WTC11 (cell line): ENCODE measurements at places on chromosomes 7 and 10. TPM values are rescaled to one million over a fixed set of nuclear protein-coding genes. Genes with fewer than 3 reads are reported as not detected.

GRCh38 chr7:46576950-46577349, 655.9 kb upstream of the IGFBP3 start:
- DNase-seq: no peak
- H3K27me3 ChIP-seq: no peaks in the 10 kb centered on the region
- no peak overlapping the region for H3K4me3 ChIP-seq
- no peaks in the 10 kb centered on the region for H3K4me1 ChIP-seq
- no peak overlapping the region for H3K27ac ChIP-seq

- H3K36me3 ChIP-seq: 0 out of 2 replicates have a peak, but pooled peaks cover 2% of the 10 kb centered on the region
- no peak for DNase-seq
- 0 out of 2 replicates have a peak, but pooled peaks cover 6% of the 10 kb centered on the region for H3K4me1 ChIP-seq
- no peaks in the 10 kb centered on the region for H3K27me3 ChIP-seq
- no peak overlapping the region for H3K4me3 ChIP-seq
- no peak overlapping the region for H3K27ac ChIP-seq
Measured at GRCh38 chr10:88149906-88150305, 286.5 kb downstream of the PTEN start.

DNA sequence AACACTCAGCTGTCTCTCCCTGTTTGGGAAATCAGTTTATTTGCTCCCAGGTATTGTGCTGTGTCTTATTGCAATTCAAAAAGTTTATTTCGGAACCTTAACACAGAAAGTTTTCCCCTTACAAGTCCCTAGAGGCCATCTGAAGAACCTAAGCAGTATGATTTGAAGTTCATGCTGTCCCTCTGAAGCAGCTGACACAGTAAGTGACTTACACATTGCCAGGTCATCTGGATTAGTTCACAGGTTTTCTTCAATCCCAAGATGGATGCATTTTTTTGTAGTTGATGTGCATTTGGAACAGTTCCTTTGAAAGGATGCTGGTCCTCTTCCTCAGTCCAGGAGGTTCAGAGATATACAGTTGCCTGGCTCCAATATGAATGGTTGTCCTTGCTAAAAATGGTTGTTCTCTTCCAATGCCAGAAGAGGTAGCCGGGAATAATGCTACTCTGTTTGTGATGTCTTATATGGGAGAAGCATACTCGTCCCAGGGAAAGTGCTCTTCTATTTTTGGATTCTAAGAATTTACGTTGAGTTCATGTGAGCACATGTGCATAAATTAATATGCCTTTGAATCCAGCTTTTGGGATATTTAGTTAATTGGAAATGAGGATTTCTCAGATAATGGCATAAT, 183.5 kb upstream of the PHYHIPL start:
- no peak for DNase-seq
- H3K36me3 ChIP-seq: peaks cover 18% of the 10 kb centered on the region
- no peak overlapping the region for H3K27ac ChIP-seq
- H3K4me1 ChIP-seq: peaks cover 3% of the 10 kb centered on the region; the same call in 1 of the 2 replicates

DNA sequence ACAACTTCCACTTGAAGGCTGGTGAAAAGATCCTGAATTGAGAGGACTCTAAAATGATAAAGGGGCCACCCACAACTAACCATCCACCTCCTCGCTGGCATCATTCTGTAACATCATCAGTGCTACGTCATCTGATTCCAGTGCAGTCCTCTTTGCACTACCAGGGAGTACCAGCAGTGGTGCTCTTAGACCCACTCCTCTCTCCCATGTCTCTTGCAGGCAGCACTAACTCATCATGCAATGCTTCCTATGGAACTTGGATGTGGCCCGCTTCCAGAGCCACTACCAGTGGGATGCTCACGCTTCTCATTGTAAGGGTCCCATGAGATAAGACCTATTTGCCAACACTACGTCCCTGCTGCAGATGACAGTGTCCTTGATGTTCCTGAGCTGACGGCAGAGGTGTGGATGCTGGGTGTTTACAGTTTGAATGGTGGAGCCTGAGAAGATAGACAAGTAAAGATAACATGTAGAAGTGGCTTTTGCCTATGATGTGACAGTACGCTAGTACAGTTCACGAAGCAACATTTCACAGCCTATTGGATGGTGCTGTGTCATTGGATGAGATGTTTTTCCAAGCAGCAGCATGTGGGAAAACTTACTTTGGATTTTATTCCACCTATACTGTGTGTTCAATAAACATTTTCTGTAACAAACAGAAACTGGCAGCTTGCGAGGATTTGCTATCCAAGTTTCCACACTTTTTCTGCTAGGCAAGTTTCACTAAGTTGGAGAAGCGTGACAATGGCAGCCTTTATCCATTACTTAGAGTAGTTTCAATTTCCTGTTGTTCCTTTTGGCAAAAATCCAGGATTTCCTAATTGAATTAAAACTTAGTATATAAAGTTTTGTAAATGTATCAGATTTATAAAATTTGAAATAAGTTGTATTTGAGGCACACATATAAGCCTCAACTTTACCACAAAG, 35.8 kb upstream of the COBL start:
- H3K4me3 ChIP-seq: no peak overlapping the region
- H3K36me3 ChIP-seq: no peaks in the 10 kb centered on the region
- peaks cover 27% of the 10 kb centered on the region for H3K4me1 ChIP-seq
- H3K27me3 ChIP-seq: no peaks in the 10 kb centered on the region

The EBF3 gene
- 1.1 to 1.2 TPM (median 1.1 TPM) in 3 replicates for total RNA-seq

GRCh38 chr7:77542409-77542808, 5.3 kb downstream of the PTPN12 start:
- H3K36me3 ChIP-seq: no peaks in the 10 kb centered on the region
- H3K27me3 ChIP-seq: no peaks in the 10 kb centered on the region

- no peaks in the 10 kb centered on the region for H3K27me3 ChIP-seq
- H3K4me3 ChIP-seq: peak overlapping the region; percentile 80
- peaks cover 14% of the 10 kb centered on the region for H3K4me1 ChIP-seq
- peak overlapping the region; percentile 54 for H3K27ac ChIP-seq
- no peak for DNase-seq
Measured at GRCh38 chr7:1160670-1161021, 650 bp upstream of the ZFAND2A start.

The MMD2 gene
- total RNA-seq: 0.09 TPM in 1 of 3 replicates, not detected in the others

The MYL10 gene
- not detected in 3 replicates for total RNA-seq

DNA sequence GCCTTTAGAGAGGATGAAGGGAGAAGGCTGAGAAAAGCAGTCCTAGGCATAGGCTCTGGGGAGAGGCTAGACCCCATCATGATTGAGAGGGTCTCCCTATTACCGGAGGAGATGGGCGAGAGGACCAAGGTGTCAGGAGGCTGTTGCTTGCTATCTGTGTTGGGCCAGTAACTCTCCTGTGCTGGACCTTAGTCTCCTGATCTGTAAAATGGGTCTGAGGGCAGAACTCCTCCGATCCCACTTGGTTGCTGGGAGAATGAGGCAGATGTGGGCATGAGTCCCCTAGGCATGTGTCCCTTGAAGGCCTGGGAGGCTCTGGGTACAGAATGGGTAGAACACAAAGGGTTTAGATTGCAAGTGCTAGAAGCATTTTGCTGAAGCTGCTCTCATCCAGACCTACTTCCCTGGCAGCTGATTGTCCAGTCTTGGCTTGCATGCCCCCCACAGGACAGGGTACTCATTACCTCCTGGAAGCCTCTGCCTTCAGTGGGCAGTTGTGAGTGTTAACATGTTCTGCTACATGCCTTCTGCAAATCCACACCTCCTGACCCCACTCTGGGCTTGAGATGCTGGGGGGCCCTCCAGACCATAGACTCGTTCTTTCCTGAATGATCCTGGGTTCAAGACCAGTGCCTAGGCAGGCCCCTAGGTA, 4.4 kb downstream of the ZMIZ1 start:
- H3K36me3 ChIP-seq: no peaks in the 10 kb centered on the region
- H3K4me1 ChIP-seq: peaks cover 62% of the 10 kb centered on the region
- H3K27ac ChIP-seq: no peak overlapping the region
- no peak for DNase-seq

DNA sequence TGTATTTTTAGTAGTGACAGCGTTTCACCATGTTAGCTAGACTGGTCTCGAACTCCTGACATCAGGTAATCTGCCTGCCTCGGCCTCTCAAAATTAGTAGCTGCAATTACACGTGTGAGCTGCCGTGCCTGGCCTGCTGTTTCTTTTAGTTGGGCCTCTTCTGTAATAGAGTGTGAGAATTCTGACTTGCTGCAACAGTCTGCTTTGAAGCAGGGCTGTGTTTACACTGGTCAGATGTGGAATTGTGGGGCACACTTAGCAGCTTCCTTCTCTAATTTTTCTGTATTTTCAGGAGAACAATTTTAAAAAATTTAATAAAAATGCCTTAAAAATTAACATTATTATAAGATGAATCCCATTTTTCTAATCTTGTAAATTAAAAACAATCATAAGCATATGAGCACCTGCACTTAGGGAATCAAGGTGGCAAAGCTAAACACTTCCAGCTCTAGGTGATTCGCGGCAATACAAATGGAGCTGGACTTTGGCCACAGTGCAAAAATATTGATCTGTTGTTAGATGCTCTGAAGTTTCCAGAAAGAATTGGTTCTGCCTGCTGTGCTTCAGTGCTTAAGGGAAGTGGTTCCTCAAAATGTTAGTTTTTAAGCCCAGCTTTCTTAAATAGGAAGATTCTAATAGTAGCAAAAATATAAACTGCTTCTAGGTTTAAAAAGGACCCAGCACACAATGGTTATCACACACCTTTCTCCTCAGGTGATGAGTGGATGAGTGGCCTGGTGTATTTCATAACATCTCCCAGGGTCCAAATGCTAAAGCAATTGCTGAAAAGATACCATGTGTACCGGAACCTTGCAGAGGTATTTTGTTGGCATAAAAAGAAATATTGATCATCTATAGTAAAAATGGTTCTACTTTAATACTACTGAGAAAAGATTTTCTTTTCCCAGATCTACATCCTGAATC, 63.5 kb upstream of the ATRNL1 start:
- peaks cover 14% of the 10 kb centered on the region for H3K4me1 ChIP-seq
- no peak for DNase-seq

The MYO1G gene
- 0.41 to 0.48 TPM (median 0.46 TPM) in 3 replicates for total RNA-seq

DNA sequence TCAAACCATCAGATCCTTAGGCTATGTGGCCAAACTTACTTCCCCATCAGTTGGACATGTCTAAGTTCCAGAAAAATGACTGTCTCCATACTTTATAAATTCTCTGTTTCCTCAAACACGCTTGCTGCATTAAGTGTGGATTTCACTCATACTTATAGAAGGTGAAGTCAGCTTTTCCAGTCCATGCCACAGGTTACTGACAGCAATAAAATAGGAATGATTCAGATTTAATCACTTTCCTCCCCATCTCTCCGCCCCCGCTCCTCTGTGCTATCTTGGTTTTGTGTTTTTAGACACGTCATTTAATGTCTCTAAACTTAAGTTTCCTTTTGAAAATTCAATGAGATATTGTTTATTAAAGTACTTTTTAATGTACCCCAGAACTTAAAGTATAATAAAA, 1098.0 kb upstream of the C7orf33 start:
- no peak for DNase-seq
- no peak overlapping the region for H3K27ac ChIP-seq
- H3K4me1 ChIP-seq: peaks cover 3% of the 10 kb centered on the region; the same call in 1 of the 2 replicates
- H3K4me3 ChIP-seq: no peak overlapping the region

DNA sequence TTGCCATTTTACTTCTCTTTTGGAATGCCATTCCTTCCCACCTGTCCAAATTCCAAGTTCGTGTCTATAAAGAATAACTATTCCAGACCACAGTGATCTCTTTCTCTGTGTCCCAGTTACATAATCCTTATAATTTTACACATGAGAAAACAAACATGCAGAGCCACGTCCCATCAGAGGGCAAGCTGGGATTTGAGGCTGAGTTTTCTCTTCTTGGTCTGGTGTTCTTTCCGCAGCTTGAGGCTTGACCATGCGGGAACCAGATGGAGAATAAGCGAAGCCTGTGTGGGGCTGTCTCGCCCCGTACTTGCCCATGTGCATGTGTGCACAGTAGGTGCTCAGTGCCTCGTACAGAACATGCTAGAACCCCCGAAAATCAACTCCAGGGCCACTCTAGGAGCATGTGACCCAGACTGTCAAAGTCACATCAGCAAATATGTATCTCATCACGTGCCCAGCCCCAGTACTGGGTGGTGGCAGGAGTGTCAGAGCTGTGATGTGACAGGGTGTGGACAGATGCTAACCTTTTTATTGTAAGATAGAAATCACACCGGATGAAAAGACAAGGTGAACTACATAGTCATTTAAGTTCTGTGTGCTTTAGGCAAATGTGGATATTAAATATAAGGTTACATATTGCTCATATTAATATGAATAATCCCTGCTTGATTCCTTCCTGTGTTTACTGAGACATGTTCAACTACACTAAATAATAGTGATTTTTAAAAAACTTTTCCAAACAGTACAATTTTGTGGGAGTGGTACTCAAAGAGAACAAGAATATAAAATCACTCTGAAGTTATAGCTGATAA, 3.2 kb downstream of the INSIG1 start:
- H3K4me1 ChIP-seq: peaks cover 56% of the 10 kb centered on the region

- no peak for DNase-seq
- H3K36me3 ChIP-seq: no peaks in the 10 kb centered on the region
- H3K27ac ChIP-seq: no peak overlapping the region
- H3K27me3 ChIP-seq: no peaks in the 10 kb centered on the region; the same call in 1 of the 2 replicates
Measured at GRCh38 chr10:43976292-43976691, 327.6 kb upstream of the ZNF32 start.

The ITIH5 gene
- 3.1 to 3.8 TPM (median 3.6 TPM) in 3 replicates for total RNA-seq

DNA sequence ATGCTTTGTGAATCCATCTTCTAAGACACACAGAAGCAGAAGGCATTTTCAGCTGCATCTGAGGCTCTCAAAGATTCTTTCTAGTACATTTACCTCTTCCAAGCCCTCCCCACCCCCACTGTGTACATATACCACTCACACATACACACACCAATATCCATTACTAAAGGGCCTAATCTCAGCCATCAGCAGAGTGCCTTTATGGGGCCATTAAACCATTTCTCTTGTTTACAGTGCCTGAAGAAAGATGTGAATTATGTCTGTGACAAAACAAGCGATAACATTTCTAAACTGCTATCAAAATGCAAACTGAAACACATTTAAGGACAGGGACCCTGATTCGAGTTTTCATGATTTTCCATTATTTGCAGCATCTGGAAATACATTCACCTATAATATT, 40.0 kb downstream of the ETV1 start:
- H3K4me3 ChIP-seq: no peak overlapping the region
- peaks cover 71% of the 10 kb centered on the region for H3K4me1 ChIP-seq
- H3K27me3 ChIP-seq: no peaks in the 10 kb centered on the region
- peaks cover 16% of the 10 kb centered on the region for H3K36me3 ChIP-seq

- peaks cover 7% of the 10 kb centered on the region for H3K4me1 ChIP-seq
- DNase-seq: no peak
- no peak overlapping the region for H3K27ac ChIP-seq
- peaks cover 6% of the 10 kb centered on the region for H3K27me3 ChIP-seq
Measured at GRCh38 chr10:133019651-133020050, 68.1 kb upstream of the ADGRA1 start.

DNA sequence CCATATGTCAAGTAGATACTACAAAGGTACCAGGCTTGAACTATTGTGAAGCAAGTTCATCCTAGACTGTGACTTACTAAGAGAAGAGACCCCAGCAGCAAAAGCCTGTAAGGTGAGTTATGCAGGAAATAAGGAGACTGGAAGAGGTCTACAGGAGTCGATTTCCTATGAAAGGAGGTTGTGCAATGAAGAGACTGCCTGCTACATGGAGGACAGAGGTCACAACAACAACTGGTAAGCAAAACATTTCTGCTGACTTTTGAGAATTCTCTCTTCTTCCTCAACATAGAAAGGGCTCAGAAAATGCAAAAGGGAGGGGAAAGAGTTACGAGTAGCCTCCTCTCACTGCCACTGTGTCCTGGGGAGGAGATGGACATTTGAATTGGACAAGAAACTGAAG, 42.4 kb downstream of the PDK4 start:
- no peaks in the 10 kb centered on the region; the same call in 1 of the 2 replicates for H3K27me3 ChIP-seq
- no peak overlapping the region for H3K4me3 ChIP-seq
- no peaks in the 10 kb centered on the region for H3K4me1 ChIP-seq
- H3K36me3 ChIP-seq: no peaks in the 10 kb centered on the region
- no peak overlapping the region for H3K27ac ChIP-seq
